ENCODE measurements at places on chromosomes 16 and 17.

- DNase-seq: no peak
Observed at GRCh38 chr17:42354956-42355843, 33.0 kb downstream of the STAT3 start.

DNA sequence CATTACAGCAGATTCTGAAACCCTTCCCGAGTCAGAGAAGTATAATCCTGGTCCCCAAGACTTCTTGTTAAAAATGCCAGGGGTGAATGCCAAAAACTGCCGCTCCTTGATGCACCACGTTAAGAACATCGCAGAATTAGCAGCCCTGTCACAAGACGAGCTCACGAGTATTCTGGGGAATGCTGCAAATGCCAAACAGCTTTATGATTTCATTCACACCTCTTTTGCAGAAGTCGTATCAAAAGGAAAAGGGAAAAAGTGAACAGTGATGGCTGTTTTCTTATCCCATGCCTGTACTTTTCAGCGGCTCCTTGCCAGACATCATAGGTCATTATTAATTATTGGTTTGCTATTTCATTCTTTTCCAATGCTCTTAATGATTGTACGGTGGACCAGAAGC is 28.1 kb downstream of the ERCC4 start:
- DNase-seq: no peak

- DNase-seq: no peak
Observed at GRCh38 chr16:26709175-26709574, 357.6 kb upstream of the C16orf82 start.

- DNase-seq: no peak
Observed at GRCh38 chr16:54268340-54268739, 18.2 kb downstream of the IRX3 start.

DNA sequence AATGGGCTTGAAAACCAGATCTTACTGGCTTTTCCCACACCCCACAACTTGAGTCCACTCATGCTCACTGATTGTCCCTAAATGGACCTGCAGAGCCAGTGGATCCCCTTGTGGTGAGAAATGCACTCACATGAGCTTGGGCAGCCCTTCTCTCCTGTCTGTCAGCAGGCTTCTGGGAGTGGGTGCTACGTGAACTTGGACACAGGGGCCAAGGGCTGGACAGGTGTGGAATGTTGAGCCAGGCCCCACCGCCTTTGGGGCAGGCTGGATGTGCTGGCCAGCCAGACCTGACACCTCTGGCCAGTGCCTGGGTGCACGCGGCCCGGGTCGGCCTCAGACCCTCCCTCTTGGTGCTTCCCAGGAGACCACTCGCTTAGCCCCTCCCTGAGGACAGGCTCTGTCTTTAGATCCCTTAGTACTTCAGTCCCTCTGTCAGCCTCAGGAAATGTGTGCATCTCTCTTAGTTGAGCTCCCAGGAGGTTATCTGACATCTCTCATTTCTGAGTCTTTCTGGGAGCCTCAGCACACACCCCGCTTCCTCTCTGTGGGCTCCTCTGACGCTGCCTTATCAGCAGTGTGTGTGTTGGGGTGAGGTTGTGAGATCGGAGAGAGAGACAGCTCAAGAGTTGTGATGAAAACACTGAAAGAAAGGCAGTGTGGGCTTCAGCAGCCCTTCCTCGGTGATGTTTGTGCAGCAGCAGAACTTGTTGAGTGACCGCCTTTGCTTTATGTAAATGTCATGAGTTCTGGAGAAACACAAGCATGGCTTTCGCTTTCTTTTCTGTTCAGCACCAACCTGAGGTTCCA is 117.0 kb downstream of the RAB11FIP4 start:
- DNase-seq: peak; percentile 48

DNA sequence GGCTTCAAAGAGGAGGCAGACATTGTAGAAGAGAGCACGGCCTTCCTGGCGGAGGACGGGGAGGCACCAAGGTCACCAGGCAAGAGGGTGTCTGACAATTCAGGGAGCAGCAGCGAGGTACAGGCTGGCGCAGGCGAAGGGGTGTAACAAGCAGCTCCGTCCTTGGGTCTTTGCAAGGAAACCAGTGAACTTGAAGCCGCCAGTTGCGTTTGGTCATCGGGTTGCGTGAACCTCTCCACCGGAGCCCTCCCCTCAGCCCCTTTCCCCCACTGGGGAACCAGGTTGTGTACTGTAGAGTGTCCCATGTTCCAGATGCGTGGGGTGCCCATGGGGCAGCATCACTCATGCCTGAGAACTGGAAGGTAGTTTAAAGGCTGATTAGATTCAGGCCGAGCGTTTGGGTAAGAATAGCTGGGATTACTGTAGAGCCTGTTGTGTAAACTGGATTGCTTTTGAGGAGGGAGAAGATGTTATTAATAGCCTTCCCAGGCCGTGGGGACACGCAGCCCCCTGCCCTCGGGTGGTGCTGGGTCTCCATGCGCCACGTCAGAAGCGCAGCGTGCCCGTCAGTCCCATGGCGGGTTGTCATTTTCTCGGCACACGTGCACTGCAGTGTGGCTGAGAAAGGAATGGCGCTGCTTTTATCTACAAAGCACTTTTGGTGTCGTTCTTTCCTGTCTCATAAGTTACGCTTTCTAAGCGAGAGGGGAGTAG is 2.5 kb downstream of the MRPL12 start:
- no peak for DNase-seq
